ENCODE measurements at places on chromosomes 16 and 17.

DNA sequence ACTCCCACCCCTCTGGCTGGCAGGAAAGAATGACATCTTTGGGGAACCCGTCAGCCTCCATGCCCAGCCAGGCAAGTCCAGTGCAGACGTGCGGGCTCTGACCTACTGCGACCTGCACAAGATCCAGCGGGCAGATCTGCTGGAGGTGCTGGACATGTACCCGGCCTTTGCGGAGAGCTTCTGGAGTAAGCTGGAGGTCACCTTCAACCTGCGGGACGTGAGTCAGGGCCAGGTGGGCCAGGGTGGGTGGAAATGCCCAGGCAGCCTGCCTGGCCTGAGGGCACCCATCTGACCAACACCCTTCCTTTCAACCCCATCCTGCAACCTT, 8.1 kb upstream of the DCAF7 start:
- DNase-seq = no peak

- no peak for DNase-seq
Observed at GRCh38 chr17:44792276-44792675, 33.5 kb downstream of the ADAM11 start.

- DNase-seq = no peak
Observed at GRCh38 chr17:35175638-35176415, 18.4 kb downstream of the SLC35G3 start.

DNA sequence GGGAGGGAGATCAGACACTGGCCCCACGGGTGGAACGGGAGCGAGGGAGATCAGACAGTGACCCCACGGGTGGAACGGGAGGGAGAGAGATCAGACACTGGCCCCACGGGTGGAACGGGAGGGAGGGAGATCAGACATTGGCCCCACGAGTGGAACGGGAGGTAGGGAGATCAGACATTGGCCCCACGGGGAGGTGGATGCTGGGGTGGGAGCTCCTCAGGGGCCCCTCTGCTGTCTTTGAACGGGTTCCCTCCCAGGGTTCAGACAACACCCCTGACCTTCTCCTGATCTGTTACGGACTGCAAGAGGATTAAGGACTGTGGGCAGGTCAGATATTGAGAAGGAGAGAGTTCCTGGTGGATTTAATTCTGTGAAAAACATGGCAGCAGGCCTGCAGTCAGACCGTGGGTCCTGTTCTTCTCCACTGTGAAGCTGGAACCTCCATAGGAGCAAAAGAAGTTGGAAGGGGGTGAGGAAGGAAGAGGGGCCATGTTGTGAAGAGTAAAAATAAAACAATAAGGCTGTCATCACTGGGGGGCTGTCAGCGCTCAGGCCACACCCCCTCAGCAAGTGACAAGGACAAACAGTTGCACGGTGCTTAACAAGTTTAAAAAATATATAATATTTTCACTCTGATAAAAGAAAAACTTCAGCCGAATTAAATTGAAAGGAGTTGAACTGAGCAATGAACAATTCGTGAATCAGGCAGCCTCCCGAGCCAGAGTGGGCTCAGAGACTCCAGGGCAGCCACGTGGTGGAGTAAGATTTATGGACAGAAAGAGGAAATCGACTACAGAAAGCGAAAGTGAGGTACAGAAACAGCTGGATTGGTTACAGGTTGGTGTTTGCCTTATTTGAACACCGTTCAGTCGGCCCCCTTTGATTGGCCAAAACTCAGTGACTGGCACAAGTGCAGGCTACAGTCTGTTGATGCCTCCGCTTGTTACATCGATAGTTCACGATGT, 348.7 kb upstream of the TNRC6C start:
- DNase-seq = no peak

DNA sequence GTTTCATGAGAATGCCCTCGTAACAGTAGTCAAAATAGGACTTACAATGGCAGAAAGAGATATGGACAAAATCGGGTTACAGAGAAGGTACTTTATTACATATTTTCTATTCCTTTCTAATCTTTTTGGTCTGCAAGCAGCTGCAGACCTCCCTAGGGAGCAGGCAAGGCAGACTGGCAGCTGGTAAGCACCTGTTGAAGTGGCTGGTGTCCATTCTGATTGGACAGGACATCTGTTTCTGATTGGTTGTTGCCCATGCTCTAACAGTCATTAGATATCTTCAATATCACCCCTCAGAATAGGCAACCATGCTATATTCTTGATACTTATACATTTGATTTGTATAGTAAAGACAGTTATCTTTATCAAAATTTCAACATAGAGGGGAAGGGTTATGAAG, 606.3 kb downstream of the KCNJ2 start:
- DNase-seq = no peak

- no peak for DNase-seq
Observed at GRCh38 chr16:17334096-17334495, 136.7 kb downstream of the XYLT1 start.

GRCh38 chr17:3556916-3557767, 470 bp downstream of the TRPV3 start:
- no peak for DNase-seq

GRCh38 chr16:63426275-63426870, 1390.1 kb upstream of the CDH8 start:
- no peak for DNase-seq

- DNase-seq = no peak
Observed at GRCh38 chr17:63714550-63715277, 14.8 kb upstream of the LIMD2 start.

DNA sequence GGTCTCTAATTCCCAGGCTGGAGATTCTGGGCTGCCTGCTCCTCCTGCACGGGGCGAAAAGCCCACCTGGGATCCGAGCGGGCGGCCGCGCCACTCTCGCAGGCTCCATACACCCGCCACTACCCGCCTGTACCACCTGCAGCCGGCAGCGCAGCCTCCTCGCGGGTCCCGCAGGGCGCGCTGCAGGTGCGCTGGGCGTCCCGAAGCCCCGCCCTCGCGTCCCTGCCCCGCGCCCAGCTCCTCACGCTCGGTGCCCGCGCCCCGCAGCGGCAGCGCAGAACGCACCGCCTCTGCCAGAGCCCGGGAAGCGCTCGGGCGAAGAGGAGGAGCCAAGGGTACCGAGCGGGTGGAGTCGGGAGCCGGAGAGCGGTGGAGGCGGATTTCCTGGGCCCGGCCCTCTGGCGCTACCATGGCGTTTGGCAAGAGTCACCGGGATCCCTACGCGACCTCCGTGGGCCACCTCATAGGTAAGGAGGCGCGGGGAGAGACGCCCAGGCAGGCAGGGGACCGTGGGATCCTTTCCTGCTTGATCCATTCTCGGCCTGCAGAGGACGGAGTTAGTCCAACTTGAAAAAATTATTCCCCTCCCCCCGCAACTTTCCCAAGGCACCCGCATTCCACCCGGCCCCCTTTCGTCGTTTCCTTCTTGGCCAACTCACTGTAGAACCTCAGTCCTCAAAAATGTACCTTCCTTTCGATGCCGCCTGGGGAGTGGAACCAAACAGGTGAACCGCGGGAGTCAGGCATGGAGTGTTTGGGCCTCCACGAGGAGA, at the start of gene TOM1L1:
TSS of gene TOM1L1 (plus strand) at position 396 of the 773 bp plus-strand sequence. CDS start at position 410, 14 bp downstream.
- DNase-seq = peak; percentile 77

- no peak for DNase-seq
Observed at GRCh38 chr17:20184977-20185619, 175.9 kb downstream of the SPECC1 start.

GRCh38 chr16:89481356-89481955, 8.9 kb downstream of the ANKRD11 start:
- DNase-seq = no peak

- DNase-seq = no peak
Observed at GRCh38 chr16:70725912-70726828, 40.3 kb upstream of the MTSS2 start.

- DNase-seq = no peak
Observed at GRCh38 chr16:20939611-20940010, 39.0 kb downstream of the LYRM1 start.

DNA sequence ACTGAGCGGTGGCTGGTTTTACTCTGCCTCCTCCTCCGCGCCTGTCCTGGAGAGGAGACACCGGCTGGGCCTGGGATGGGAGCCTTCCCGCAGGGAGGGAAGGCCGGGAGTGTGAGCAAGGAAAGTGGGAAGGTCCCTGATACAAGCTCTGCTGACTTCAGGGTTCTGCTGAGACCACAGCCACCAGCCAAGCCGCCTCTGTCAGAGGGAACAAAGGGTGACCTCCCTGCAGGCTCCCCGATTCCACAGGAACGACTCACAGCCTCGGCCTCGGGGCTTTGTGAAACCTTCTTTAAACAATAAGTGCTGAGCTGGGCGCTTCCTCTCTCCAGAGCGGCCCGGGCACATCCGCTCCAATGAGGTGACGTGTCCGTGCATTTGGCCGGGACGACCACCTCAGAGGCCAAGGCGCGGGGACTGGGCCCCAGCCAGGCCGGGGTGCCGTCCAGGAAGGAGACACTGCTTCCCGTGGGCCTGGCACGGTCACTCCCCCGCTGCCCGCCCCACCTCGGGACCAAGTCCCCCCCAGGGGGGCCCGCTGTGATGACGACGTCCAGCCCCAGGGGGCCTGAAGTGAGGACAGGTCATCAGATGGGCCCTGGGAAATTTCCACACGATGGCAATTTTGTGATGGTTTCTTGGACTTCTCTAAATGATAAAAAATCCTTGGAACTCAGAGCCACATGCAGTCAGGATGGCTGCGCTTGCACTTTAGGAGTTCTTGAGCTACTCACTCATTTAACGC, 11.8 kb upstream of the CIBAR2 start:
- DNase-seq = no peak

DNA sequence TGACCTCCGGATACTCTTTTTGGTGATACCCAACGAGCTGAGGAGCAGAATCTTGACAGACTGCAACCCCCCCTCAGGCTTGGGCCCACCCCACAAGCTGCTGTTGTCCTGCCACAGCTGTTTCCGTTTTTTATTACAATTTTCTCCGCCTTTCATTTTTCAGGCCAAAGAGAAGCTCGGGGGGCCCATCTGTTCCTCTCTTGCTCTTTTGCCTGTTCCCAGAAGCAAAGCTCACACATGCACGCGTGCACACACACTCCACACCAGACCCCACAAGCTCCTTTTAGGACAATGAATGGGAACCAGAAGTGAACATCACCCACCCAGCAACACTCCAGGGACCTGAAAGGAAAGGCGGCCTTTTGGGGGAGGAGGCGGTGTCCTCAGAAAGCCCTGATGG, 16.3 kb downstream of the SOX9 start:
- DNase-seq = no peak

DNA sequence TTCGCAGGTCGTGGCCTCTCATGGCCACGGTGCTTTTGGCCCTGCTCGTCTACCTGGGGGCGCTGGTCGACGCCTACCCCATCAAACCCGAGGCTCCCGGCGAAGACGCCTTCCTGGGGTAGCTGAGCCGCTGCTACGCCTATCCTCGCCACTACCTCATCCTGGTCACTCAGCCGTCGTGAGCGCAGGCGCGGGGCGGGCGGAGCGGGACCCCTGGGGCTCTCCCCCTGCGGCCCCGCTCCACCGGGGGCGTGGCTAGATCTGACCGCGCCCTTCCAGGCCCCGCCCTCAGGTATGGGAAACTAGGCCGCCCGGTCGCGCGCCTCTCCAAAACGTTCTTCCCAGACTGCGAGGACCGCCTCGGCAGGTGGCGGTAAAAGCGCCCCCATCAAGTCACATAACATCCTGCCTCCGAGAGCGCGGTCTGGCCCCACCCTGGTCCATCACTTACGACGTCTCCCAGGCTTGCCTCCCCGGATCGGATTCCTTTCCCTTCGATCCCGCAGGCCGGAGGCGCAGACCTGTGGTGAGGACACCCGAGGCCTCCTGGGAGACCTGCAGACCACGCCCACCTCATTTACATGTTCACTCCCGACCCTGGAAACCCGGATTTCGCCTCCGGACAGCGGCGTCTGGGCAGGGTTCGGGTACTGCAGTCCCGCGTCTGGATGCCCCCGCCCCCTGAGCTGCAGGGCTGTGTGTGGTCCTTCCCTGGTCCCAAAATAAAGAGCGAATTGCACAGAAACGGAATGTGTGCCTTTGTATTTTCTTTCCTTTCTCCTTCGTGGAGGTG, 91.5 kb upstream of the TMEM97 start:
- DNase-seq = peak; percentile 99

DNA sequence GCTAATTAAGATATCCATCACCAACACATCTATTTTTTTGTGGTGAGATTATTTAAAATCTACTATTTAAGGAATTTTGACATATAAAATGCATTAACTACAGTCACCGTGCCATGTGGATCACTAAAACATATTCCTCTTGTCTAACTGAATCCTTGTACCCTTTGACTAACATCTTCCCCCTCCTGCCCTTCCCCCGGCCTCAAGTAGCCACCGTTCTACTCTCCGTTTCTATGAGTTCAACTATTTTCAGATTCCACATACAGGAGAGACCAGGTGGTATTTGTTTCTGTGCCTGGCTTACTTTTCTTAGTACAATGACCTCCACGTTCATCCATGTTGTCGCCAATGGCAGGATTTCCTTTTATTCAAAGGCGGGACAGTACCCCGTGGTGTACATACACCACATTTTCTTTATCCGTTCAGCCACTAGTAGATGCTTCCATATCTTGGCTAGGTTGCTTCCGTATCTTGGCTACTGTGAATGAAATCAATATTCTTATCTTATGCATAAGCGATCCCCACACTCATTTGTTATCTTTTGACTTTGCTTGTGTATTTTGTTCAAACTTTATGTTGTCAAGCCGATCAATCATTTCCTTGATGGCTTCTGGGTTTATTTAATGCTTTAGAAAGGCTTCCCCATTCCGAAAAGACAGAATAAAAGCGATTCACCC, 134.7 kb downstream of the KCNJ12 start:
- DNase-seq = no peak

- DNase-seq = no peak
Observed at GRCh38 chr17:56020369-56020768, 132.9 kb upstream of the ANKFN1 start.

DNA sequence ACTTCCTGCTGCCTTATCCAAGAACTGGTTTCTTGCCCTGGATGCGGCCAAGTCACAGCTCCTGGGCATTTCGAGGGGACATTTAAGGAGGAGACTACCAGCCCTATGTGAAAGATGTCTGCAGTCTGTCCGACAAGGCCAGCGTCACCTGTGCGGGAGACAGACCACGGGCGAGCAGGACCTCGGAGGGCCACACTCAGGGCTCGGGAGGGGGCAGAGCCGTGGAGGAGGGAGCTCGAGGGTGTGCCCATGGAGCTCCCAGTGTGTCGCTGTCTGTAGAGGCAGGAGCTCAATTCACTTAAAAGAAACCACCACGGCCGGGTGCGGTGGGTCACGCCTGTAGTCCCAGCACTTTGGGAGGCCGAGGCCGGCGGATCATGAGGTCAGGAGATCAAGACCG, 33.3 kb downstream of the CBFA2T3 start:
- no peak for DNase-seq

DNA sequence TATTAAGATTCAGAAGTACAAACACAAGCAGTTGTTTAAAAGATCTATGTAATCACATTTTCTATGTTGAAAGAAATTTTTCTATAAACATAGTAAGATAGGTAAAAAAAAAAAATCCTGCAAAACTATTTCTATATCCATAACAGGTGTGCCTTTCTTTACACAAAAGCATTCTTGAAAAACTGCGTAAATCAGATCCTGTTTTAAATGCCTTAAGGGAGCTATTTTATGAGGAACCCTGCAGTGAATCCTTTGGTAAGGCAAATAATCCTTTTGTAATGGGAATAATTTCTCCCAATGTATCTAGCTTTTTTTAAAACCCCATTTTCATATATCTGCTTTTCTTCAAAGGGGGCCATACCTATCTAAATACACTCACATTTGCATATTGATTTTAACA, 157.3 kb downstream of the AATF start:
- DNase-seq = no peak

GRCh38 chr16:56294579-56294978, 103.3 kb downstream of the GNAO1 start:
- DNase-seq = no peak

- DNase-seq = no peak
Observed at GRCh38 chr17:29193146-29193545, 12.9 kb upstream of the MYO18A start.
